NCI-H524 treated with DMSO at 0.1 percent for 48 hours (cell line): ENCODE measurements at places on chromosomes 2 and 18.
A peak's percentile ranks its signal among the peaks of the same experiment; 100 is the strongest.

- DNase-seq: no peak
These were observed 106.4 kb upstream of the SERTAD2 start for GRCh38 chr2:64760128-64760527.

DNA sequence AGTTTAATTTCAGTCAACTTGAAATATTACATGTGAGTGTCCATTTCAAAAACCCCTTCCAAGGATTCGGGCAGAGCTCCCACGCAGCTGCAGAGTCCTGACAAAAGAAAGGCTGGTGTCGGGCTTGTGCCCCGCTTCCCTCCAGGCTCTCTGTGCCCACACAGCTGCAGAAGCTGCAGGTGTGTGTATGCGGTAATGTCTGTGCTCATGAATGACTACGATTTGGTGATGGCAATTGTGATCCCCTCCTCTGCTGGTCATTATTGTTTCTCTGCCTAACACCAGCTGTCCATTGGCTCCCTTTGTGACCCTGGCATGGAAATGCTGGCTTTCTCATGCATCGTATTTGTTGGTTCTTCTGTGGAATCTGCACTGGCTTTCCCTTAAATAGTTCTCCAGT, 224.8 kb downstream of the NUP35 start:
- DNase-seq: no peak

DNA sequence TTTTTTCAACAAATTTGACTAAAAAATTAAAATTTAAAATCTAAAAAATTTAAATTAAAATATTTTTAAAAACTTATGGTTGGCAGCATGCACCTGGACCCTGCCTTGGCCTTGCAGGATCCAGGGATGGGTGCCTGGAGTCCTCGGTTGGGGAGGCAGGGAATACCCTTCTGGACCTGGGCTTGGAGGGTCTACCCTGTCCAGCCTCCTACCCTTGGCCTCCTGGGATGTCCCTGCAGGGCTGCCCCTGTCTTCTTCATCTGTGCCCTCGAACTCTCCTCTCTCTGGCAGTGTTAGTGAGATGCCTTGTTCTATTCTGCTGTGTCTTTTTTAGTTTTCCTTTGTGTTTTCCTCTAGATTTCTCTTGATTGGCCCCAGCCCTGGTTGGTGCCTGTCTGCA, 68.9 kb upstream of the HAAO start:
- no peak for DNase-seq

DNA sequence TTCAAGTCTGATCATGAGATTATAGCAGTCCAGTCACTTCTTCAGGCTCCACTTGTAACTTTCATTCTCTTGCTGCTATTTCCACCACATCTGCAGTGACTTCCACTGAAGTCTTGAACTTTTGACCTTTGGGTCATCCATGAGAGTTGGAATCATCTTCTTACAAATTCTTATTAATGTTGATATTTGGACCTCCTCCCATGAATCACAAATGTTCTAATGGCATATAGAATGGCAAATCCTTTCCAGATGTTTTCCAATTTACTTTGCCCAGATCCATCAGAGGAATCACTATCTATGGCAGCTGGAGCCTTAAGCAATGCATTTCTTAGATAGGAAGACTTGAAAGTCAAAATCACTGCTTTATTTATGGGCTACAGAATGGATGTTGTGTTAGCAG, 159.4 kb downstream of the LTBP1 start:
- DNase-seq: no peak

- no peak for DNase-seq
These were observed 266.8 kb upstream of the RAB6C start for GRCh38 chr2:129712676-129712985.

DNA sequence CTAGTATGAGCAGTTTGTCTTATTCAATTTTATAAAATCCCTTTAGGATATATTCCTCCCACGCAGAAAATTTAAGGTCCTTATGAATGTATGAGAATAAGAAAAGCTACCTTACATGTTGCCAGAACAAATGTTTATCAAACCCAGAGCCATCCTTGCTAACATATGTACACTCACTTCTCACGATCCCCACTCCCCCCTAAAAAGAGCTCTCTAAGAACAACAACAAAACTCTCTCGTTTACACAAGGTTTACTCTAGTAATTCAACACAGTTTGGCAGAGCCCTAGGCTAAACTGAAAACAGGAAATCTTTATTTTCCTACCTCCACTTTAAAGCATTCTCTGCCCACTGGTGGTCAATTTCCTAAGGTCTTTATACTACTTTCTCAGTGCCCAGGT, 504.9 kb downstream of the ZEB2 start:
- DNase-seq: no peak

DNA sequence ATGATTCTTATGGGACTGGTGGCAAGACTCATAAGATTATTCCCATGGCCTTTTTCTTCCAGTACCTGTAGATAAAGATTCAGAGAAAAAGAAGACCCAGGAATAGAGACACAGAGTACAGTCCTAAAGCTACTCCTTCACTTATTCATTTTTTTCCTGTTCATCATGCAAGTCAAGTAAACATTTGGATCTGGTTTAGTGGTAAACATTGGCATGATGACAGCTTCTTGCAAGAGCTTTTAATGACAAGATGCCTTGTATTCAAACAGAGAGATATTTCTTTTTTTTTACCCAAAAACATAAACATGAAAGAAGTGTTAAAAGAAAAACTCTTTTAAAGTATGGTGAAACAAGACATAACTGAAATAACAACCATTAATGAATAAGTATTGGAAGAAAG, 20.2 kb downstream of the CXCR2 start:
- DNase-seq: no peak

DNA sequence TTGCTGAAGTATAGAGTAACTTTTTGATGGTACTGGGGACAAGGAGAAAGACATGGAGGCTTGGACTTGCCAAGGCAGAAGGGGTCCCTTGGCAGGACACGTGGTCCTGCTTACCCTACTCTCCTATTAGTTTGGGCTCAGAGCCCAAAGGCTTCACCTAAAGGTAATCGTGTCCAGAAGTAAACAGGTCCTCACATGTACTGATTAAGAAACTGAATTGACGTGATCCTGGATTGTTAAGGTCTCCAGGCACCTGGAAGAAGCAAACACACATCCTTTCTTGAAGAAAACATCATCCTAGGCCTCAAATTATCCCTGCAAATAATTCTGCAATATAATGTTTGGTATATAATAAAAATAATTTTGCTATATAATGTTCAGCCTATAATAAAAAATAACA, 50.0 kb downstream of the DTNB start:
- DNase-seq: no peak

DNA sequence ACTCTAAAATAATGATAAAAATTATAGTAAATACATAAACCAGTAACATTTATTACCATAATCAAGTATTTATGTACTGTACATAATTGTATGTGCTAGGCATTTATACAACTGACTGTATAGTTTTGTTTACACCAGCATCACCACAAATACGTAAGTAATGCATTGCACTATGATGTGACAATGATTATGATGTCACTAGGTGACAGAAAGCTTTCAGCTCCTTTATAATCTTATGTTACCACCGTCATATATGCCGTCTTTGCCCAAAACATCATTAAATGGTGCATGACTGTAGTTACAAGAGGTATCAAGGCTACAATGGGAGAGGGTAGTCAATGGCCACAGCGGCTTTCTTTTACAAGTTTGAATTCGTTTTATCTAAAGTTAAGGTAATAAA, 60.1 kb downstream of the ICOS start:
- no peak for DNase-seq

GRCh38 chr2:83196225-83196624, 1262.9 kb downstream of the SUCLG1 start:
- peak; percentile 26 for DNase-seq

GRCh38 chr2:118842661-118843482, 4.6 kb downstream of the EN1 start:
- no peak for DNase-seq

DNA sequence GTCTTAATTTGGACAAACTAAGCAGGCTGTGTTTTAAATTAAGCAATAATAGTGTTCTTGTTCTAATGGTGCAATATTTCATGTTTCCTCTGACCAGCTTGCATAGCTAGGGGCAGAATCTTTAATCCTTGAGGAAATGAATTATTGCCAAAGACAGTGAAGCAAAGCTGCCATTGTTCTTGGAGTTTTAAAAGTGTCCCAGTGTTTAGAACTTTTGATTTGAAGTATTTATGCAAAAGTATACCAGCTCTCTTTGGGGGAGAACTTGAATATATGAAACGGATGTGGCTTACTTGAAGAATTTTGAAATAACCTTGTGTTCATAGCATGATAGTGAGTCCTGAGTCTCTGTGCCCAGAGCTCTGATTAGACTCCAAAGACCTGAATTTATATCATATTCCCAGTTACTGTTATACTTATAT, 33.4 kb downstream of the ITGA6 start:
- no peak for DNase-seq

DNA sequence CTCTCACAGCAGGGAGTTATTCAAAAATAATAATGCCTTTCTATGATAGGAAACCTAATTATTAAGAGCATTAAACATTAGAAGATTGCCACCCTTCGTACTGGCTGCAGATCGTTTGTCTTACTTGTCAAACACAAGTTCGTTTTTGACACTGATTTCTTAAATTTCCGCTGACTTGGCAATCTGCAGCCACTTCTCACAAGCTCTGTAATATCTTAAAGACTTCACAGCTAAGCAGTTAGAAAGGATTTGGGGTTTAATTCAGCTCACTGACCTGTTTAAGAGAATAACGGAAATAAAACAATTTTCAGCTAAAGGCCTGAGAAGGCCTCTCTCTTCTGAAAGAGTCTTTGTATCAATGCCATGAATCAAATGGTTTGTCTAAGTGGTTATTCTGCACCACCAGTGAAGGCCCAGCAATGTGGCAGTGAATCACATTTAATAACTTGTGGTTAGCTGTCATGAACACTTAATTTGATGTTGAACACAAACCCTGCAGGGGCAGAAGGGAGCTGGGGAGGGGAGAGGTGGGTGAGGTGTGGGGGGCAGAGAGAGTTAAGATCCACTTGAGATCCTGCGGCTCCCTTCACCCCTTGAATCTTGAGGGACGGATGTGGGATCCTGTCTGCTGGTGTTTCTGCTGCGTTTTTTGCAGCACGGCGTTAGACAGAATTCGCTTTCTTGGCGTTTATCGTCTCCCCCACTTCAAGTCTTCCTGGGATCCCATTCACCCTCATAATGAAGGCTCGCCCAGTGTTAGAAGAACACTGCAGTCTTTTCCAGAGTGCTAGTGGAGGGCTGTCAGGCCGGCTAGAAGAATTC, 145.4 kb upstream of the SATB2 start:
- no peak for DNase-seq

GRCh38 chr2:66865161-66865560, 430.2 kb downstream of the MEIS1 start:
- DNase-seq: no peak

DNA sequence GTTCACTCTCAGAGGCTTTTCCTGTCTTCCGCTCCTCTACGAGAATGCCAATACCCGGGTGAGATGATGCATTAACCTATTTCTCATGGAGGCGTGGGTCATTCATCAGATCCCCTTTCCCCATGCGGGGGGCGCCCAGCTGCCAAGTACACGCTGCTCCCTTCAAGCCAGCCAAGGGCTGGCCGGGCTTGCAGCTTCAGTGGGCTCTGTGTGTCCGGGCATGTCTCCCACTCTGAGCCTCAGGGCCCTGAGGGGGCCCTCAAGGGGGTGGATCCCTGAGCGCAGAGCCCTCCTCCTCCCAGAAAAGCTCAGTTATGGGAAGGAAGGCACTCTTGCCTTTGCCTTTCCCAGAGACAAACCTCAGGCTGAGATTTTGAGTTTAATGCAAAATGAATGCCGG, 431.8 kb upstream of the MYT1L start:
- DNase-seq: no peak

- no peak for DNase-seq
These were observed 4.0 kb downstream of the CIDEA start for GRCh38 chr18:12257996-12258718.

DNA sequence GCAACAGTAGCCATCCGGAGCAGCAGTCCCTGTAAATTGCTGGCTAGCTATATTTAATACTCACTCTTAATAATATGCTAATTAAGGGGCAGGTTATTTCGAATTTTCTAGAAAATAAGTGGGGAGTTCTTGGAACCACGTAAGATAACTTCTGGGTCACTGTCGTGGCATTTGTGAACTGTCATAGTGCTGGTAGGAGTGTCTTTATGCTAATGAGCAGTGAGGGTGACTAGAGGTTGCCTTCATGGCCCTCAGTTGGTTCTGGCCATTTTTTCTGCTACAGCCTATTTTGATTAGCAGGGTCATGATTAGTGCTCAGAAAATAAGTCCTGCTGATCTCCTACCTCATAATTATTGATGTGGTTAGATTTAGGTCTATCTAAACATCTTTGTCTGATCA, 249.9 kb upstream of the RASGRP3 start:
- DNase-seq: no peak

DNA sequence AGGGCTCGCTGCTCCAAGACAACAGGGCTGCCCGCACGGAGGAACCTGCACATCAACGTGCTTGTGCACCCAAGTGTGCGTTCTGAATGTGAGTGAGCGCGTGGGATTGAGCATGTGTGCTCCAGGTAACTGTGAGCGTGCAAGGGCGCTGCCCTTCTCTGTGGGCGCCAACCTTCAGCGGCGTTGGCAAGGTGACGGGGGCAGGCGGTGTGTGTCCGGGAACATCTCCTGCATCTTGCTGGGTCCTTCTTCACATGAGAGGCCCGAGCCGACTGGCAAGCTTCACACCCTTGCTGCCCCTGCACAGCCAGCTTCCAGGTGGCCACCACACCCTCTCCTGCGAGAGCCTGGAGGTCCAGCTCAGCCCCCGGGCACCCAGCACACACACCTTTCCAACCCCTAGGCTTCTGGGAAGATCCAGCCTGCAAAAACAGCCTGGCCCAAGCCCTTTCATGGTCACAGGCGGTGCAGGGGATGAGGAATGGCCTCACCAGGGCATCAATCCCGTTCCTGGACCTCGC, 220.9 kb downstream of the HDAC4 start:
- DNase-seq: no peak

- no peak for DNase-seq
These were observed 13.9 kb downstream of the BIN1 start for GRCh38 chr2:127092901-127093516.

GRCh38 chr2:153047220-153047619, 328.8 kb downstream of the ARL6IP6 start:
- no peak for DNase-seq

DNA sequence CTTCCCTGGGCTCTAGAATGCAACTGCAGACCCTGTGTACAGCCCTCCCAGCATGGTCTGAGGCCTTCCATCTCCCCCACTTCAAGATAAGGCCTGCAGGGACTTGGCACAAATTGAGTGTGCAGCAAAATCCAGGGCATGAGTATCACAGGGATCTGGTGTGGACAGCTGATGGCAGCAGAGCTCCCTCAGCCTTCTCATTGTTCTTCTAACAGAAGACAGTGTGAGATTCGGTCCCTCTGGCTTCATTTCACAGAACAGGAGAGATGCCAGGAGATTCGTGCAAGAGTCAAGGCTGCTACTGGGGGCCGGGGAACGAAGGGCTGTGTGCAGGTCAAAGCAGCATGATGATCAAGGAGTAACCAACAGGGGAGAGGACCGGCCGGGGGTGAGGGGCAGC, 85.8 kb downstream of the UXS1 start:
- no peak for DNase-seq
